Stimulated activated CD4-positive, alpha-beta T cell treated with anti-CD3 and anti-CD28 coated beads, TNF-alpha, amount 100 ng/mL, for 4 hours (primary cell): ENCODE measurements at places on chromosomes 4 and X.

DNA sequence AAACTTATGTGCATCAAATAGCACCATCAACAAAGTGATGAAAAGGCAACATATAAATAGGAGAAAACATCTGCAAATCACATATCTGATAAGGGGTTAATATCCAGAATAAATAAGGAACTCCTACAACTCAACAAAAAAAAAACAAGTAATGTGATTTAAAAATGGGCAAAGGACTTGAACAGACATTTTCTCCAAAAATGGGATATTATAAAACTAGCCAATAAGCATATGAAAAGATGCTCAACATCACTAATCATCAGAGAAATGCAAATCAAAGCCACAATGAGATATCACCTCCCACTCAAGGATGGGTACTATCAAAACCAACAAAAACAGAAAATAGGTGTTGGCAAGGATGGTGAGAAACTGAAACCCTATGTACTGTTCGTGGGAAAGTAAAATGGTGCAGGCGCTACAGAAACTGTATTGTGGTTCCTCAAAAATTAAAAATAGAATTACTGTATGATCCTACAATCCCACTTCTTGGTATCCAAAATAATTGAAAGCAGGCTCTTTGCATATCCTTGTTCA, 2.4 kb downstream of the DNAJB14 start:
- DNase-seq, result no peak

DNA sequence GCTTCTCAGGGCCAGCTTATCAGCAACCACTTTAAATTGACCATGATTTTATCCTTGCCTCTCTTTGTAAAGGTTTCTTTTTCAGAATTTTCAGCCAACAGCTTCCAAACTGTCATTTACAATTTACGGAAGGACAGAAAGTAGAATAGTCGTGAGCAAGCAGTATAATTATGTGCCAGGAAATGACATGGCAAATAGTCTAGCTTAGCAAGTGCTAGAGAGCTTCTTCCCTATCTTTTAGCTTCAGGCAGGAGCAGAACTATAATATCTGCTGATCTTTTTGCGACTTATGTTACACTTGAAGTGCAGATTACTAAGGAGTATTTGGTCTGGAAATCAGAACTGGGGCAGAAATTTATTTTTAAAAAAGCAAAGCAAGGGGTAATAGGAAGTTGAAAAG, 123.0 kb upstream of the AP1S2 start:
- DNase-seq, result no peak

DNA sequence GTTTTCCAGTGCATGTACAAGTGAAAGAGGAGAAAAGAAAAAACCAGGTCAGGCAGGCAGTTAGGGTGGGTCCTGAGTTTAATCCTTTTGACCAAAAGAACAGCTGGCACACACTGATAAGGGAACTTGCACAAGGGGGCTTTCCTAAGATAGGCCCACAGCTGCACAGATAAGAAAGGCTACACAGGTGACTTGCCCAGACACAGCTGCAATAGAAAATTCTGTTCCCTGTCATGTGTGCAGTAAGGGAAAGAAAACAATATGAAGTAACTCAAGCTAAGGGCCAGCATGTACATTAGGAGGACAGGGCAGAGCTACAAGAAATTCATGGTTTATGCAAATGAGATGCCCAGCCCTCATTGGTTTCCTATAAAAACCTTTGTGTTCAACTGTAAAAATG, 32.9 kb downstream of the LUZP4 start:
- no peak for DNase-seq

DNA sequence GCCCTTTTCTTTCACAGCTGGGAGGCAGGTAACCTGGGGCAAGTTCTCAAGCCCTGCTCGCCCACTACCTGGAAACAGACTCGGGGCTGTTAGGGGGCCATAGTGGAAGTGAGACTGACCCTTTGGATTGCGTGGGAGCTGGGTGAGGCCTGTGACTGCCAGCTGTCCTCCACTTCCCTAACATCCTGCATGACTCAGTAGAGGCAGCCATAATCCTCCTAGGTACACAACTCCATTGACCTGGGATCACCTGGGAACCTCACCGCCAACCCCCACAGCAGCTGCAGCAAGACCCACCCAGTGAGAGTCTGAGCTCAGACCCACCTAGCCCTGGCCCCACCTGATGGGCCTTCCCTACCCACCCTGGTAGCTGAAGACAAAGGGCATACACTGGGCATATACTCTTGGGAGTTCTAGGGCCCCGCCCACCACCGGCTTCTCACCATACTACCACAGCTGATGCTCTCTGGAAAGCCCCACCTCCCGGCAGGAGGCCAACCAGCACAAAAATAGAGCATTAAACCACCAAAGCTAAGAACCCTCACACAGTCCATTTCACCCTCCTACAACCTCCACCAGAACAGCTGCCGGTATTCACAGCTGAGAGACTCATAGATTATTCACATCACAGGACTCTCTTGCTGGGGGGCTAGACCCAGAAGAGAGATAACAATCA, 61.1 kb upstream of the DCTD start:
- DNase-seq, result no peak

DNA sequence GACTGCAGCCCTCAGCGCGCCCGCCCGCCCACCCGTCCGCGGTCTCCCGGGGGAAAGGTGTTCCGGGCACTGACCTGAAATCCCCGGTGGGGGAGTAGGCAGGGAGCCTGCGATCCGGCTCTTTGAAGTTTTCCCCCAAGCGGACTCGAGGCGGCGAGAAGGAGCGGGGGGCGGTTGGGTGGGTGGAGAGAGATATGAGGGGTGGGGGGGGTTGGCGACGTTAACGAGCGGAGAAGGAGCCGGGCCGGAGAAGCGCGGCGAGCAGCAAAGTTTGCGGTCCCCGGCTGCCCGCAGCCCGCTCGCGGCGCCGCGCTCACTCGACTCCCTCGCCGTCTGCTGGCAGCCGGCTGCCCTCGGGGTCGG, 636 bp downstream of the BCOR start:
- no peak for DNase-seq
